Uterus (tissue), 4 donors: ENCODE measurements at places on chromosomes 6 and 20.
A peak's percentile ranks its signal among the peaks of the same experiment; 100 is the strongest.

- DNase-seq = no peak
These were observed 62.0 kb downstream of the HIVEP2 start for GRCh38 chr6:142883011-142883410.

GRCh38 chr20:40984496-40984895, 44.1 kb upstream of the TOP1 start:
- no peak for DNase-seq

GRCh38 chr6:113067612-113068275, 720.6 kb downstream of the RFPL4B start:
- DNase-seq = no peak

DNA sequence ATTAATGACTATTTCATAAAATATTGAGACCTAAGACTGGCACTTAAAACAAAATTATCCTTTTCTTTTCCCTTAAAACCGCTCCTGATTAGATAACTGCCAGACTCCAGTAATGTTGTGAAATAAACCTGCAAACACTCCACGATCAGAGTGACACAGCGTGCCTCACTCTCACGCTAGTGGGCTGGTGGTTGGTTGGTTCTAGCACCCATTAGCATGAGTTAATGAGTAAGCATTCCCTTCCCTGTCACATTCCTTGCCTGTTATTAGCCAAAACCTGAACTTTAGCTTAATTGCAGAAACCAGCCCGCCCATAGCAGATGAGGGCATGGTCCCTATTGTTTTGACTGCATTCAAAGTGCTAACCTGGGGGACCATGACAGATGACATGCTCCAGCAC, 193.4 kb downstream of the CD83 start:
- no peak for DNase-seq

DNA sequence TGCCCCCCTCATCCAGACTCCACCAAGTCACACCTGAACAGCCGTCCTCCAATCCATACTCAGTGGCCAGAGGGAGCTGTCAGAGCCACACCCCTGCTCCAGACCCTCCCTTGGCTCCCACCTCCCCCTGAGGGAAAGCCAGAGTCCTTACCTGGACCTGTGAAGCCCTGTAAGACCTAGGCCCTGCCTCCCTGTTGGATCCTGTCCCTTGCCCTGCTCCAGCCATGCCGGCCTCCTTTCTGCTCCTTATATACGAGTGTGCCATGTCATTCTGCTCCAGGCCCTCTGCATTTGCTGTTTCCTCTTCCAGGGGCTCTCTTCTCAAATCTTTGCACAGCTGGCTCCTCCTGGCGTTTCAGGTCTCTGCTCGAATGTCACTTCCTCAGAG, 100.3 kb upstream of the MYL9 start:
- no peak for DNase-seq

DNA sequence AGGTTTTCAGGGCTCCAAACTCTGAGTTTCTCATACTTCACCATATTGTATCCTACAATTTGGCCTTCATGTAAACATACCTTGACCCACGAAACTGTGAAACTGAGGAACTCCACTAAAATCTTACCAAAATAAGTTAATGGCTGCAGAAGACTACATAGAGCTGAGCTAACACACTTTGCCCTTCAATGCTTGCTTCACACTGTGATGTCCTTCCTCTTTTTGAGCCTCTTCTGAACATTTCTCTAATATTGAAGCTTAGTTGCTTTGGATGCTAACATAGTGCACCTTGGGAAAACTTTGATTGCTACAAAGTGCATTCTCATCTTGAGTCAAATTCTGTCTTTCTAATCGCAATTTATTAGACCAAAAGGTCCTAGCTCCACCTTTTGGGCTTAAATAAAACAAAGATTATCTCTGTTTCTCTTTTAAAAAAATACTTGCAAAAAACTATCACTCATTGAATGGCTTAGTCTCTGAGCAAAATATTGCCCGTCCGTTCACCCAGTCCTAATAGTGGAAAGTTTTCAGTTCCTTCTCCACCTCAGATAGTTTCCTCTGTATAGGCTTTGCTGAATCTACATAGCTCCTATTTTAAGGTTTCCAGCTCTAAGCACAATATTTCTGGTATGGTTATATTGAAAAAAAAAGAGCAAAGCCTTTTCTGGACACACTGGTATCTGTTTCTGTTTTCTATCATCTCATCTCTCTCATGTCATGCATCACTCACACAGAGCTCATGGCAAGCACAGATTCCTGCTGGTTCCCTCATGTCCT, 494.6 kb downstream of the RFPL4B start:
- DNase-seq = no peak

- no peak for DNase-seq
These were observed 58.7 kb downstream of the UTRN start for GRCh38 chr6:144343701-144344428.

GRCh38 chr20:20406306-20406705, 38.4 kb downstream of the INSM1 start:
- DNase-seq = no peak

GRCh38 chr20:63093966-63094766, 87.4 kb upstream of the BHLHE23 start:
- DNase-seq = peak; percentile 5

DNA sequence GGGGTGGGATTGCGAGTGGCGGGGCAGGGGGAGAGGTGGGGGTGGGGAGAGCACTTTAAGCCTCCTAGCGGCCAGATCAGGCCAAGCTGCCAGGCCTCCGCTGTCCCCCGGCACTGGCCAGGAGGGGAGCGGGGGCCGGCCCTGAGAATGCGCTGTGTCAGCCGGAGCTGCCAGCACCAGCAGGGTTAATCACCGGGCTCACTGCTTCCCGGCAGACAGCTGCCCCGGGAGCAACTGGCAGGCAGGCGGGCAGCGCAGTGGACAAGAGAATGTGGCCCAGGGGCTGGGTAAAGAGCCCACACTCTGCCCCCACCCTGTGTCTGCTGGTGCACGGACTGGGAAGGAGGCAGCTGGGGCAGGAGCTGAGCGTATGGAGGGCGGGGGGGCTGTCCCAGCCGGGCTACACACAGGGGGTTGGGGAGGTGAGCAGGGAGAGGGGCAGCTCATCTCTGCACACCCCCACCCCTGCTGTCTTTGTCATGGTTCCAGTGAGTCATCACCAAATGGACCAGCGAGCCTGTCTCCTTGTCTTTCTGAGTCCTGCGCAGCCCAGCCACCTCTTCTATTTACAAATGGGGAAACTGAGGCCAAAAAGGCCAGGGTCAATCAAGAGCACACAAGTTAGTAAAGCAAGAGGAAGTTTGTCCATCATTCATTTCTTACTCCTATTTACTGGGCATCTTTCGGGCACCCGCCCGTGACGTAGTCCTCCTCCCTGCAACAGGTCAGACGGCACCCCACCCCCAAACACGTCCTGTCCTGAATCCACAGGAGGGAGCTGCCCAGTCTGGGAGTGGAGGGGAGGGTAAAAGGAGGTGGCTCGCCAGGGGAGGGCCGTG, 2.1 kb upstream of the LAMA5 start:
- DNase-seq = no peak

DNA sequence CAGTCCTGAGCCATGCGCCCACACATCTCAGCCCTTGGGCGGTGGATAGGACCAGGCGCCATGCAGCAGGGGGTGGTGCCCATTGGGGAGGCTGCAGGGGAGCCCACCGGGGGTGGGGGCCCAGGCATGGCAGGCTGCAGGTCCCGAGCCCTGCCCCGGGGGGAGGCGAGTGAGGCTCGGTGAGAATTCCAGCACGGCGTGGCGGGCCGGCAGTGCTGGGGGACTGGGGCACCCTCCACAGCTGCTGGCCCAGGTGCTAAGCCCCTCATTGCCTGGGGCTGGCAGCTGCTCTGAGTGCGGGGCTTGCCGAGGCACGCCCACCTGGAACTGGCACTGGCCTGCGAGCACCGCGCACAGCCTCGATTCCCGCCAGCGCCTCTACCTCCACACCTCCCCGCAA, 21.6 kb upstream of the PRL start:
- no peak for DNase-seq

GRCh38 chr6:14196026-14196425, 78.5 kb downstream of the CD83 start:
- DNase-seq = no peak

DNA sequence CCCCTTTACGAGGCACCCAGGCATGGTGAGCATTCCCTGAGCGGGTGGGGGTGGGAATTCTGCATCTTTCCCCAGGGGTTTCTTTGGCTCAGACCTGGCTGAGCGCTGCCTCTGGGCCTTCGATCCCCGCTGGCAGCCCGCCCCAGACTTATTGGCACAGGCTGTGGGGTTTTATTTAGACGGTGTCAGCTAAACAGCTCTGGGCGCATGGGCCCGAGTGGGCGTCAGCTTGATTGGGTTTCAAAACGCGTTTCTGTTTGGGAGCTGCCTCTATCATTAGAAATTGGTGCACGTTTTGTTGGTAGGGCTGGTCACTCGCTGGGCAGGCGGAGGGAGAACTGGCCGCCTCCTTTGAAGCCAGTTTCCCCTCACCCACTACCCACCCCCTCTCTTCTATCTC, 21.0 kb downstream of the PMEPA1 start:
- peak; percentile 52 for DNase-seq

DNA sequence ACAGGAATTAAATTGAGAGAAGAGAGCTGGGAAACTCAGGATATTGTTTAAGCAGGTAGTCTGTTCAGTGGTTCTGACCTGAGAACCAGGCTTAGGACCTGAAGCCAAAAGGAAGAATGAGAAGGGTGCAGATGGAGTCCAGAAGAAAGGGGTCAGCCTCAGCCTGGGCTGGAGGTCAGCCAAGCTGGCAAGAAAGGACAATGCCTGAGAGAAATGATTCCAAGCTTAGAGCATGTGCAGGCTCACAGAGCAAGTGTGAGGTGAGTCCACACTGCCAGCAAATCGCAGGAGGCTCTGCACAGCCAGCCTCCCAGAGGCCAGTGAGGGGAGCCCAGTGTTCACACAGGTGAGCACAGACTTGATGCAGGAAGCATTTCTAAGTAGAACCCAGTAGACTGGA, 47.3 kb downstream of the DAAM2 start:
- no peak for DNase-seq

- no peak for DNase-seq
These were observed 22.6 kb downstream of the HSF2 start for GRCh38 chr6:122422003-122422402.

DNA sequence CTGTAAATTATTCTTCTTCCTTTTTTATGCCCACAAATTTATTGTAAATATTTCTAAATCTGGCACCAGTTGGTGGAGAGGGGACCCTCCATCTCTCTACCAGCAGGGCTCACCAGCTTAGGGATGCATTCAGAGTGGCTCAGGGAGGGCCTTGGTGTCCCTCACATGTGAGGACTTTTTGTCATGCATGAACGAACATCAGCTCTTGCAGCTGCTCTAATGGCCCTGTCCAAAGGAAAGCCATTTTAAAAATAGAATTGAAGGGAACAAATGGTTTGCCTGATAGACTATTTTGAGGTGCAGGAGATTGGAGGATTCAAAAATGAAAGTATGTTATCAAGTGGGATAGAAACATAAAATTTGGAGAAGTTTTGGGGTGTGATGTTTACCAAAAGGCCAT, 37.5 kb upstream of the KLHL31 start:
- DNase-seq = no peak

DNA sequence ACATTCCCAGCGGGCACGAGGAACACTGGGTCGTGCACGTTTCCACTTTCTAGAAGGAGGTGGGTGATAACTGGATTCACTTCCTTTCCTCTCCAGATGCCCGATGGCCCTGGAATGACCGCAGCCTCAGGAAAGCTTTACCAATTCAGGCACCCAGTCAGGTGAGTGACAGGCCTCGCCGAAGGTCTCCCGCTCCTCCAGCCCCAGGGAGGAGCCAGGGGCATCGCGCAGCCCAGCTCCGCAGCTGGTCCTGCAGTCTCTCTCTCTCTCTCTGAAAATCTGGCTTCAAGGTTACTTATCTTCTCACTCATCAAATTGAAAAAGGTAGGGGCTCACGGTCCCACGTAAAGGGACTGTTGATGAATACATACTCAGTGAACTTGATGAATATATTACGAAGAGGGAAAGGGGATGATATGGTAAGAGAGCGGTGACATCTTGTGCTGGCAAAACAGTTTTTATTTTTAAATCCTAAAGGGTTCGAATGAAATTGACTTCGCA, 891 bp downstream of the RIPPLY2 start:
- DNase-seq = no peak
